ENCODE measurements at places on chromosomes 1 and 21.

DNA sequence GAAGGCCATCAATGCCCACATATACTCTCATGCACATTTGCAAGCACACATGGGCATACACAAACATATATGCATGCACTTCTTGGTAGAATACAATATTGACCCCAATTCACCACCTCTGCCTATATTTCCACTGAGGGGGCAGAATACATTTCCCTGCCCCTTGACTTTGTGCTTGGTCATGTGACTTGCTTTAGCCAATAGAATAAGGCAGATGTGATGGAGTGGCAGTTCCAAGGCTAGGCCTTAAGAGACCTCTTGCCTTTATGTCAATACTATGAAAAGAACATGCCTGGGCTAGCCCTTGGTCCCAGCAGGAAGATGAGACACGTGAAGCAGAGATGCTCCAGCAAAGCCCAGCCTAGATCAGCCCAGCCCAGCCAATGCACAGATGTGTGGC is 66.0 kb upstream of the GRIK3 start:
- no peak for DNase-seq

GRCh38 chr21:17467829-17468228 is 45.0 kb upstream of the CXADR start:
- DNase-seq, result no peak

DNA sequence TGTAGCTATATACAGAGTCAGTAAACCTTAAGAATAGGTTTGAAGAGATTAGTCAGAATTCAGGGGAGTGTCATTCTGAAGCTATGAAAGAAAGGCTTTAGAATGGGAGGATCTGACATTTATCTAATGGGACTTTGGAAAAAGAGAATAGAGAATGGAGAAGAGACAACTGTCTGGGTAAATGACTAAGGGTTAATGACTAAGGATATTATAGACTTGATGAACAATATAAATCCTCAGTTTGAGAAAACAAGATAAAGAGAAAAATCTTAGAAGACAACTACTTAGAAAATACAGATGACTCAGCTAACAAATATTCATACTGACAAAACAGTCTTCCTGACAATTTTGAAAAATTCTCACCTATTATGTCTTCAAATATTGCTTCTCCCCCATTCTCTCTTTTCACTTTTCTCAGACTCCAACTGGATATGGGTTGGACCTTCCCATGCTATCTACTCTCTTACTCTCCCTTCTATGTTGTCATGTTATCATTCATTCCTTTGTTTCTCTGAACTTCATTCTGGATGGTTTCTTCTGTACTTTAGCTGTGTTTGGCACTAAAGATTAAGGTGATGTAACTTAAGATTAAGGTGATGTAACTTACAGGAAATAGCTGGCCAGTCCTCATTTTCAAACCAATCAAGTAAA is 20.4 kb downstream of the SLC16A1 start:
- peak; percentile 91 for DNase-seq

- DNase-seq, result peak; percentile 81
Measured at GRCh38 chr1:53899206-53899628, 5.2 kb downstream of the DIO1 start.

GRCh38 chr1:143653429-143653802 is 318.4 kb downstream of the FAM72C start:
- DNase-seq, result no peak

- no peak for DNase-seq
Measured at GRCh38 chr1:159201642-159202041, 3.0 kb upstream of the ACKR1 start.

DNA sequence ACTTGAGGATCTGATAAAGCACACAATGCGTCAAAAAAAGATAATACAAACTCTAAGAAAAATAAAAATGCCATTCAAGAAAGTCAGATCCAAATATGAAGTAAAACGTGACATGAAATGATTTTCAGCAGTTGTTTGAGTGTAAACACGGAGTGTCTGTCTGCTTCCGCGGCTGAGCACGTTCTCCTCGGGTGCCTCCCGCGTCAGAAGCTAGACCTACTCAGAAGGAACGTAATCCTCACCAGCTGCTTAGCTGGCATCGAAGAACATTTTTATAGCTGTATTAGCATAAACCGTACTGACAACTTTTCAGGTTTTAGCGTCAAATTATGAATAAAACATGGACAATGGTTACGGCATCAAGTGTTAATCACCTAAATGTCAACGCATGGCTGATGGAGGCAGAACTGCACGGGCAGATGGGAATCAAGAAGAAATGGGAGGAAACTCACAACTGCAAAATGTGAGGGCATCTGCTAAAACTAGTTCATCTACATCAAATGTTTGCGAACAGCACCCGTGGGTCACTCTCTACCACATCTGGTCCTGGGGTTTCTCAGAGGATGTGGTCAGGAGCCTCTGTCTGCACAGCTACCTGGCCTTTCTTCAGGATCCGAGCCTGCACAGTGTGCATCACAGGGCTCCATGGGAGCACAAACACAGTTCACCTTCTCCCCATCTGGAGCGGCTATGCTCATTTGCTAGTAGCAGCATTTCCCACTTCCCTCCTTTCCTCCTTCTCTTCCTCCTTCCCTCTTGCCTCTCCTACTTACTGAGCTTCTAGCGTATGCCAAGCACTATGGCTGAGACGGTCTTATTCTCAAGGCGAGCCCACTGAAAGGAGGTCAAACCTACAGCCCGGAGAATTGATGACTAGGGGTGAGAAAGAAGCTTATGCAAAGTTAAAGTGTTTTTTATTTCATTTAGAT is 40.0 kb downstream of the RCAN1 start:
- no peak for DNase-seq

DNA sequence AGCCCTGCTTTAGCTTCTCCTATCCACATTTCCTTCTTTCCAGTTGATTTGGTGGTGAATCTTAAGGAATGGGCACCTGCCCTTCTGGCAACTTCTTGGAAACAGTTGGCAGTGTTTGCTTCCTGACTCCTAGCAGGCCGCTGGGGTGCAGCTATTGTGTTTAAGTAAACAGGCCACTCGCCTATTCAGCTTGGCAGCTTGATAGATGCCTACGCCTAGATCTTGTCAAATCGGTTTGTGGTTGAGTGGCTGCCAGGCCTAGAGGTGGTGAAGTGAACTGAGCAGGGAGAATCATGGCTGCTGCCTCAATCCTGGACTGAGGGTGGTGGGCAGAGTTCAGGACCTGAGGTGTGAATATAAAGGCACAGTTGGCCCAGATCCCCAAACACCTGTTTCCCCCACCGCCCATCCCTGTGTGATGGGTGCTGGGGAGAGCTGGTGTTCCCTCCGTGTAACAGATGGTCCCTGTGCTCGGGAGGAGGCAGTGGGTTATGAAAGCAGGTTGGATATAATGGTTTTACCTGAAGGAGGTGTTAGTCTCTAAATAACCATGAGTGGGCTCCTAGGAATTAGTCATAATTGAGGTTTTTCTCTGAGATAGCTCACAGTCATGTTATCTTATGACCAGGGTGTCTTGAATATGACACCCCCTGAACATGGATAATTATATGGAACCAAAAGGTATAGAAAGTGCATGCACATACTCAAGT is 940 bp upstream of the PLA2G2C start:
- DNase-seq, result no peak

DNA sequence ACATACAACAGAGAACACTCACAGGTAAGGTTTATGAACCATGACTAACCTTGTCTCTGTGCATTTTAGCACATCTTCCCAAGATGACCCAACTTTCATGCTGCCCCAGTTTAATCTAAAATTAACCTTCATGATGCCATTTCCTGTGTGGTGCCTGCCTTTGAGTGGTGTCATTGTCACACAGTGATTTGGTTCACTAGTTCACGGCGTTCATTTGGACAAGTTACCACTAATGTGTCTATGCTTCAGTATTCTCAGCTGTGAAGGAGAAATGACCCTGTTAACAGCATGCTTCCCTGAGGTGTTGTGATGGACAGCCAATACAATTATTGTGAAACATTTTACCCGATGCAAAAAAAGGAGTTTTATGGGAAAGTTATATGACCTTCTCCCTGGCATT is 693.1 kb downstream of the RWDD3 start:
- no peak for DNase-seq

DNA sequence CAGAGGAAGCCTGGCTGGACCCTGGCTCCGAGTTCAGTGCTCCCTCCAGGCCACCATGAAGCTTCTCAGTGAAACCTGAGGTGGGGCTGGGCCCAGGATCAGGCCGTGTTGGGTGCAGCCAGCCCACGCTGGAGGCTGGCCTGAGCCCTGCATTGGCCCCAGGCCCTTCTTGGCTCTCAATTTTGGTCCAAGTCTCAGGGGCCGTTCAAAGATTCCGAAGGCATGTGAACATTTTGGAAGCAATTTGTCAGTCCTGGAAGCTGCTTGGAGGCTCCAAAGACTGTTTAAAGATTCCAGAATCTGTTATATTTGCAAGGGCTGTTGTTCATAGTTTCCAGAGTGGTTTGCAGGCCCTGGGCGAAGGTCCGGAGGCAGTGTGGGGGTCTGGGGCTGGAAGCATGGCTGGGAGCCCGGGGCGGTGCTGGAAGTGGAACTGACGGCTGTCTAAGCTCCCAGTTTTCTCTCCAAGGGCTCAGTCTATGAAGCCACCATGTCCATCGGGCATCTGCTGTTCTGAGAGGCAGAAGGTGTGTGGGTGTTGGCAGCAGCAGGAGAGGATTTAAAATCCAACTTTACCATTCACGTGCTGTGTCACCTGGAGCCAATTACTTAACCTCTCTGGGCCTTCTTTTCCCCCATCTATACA is 104.9 kb downstream of the EPHB2 start:
- peak; percentile 66 for DNase-seq

GRCh38 chr1:183126528-183126927 is 59.5 kb upstream of the LAMC2 start:
- peak; percentile 46 for DNase-seq

GRCh38 chr1:159132271-159132881 is 39.0 kb upstream of the CADM3 start:
- DNase-seq, result peak; percentile 72

GRCh38 chr21:34807146-34807880 is 138.5 kb downstream of the CLIC6 start:
- DNase-seq, result peak; percentile 93

DNA sequence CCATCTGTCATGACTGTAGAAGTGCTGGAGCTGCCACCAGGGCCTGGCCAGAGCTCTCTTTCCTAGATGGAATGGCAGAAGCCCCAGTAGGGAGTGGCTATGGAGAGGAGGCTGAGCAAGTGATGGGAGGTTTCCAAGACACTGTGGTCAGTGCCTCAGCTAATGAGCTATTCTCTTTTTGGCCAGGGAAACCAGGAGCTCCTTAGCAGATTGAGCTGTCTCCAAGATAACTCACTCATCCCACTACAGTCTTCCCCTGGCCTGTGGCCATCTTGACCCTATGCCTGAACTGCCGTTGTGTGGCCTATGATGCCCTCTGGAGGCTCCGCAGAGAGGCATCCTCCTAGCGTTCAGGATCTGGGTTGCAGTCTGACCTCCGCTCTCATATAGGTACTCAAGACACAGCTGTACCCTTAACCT is 60.5 kb downstream of the ERI3 start:
- DNase-seq, result peak; percentile 92

DNA sequence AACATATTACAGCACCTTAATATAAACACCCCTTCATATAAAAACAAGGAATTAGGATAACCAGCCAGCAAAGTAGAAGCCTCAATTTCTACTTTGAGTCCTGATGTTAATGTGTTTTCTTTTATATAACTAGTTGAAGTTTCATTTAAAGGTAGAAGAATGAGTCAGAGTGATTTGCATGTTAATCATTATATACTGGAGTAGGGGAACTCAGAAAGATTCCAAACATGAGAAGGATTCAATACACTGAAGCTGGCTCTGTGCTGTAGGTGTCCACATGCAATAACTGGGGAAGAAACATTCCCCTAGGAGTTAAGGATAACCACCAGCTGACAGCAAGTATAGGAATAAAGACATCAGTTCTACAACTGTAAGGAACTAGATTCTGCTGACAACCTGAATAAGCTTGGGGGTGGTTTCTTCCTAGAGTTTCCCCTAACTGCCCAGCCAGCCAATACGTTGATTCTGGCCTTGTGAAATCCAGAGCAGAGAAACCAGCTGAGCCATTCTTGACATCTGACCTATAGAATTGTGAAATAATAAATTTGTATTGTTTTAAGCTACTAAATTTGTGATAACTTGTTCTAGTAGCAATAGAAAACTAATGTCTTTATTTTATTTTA is 33.4 kb upstream of the RNPC3 start:
- no peak for DNase-seq

GRCh38 chr1:3501856-3502640 is 47.6 kb downstream of the ARHGEF16 start:
- peak; percentile 28 for DNase-seq

DNA sequence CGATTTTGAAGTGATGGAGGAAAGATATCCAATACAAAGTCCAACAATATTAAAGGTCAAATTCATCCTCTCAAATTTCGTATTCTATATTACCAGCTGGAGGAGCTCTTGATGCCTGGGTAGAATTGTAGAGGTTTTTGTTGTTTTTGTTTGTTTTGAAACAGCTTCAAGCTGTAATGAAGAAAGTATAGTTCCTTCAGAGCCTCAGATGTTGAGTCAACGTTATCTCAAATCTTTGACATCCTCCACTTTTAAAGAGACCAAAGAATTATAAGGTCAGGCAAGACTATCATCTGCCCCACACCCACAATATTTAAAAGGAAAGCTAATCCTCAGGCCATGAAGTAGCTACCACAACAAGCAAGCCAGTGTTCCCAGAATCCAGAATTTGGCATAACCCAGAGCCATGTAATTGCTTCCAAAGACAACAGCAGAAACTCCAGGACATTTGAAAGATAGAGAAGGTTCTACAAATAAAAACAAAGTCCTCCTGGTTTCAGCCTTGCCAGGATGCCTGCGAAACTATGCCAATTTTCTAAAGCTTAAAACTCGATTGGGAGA is 24.9 kb downstream of the VAV3 start:
- no peak for DNase-seq

DNA sequence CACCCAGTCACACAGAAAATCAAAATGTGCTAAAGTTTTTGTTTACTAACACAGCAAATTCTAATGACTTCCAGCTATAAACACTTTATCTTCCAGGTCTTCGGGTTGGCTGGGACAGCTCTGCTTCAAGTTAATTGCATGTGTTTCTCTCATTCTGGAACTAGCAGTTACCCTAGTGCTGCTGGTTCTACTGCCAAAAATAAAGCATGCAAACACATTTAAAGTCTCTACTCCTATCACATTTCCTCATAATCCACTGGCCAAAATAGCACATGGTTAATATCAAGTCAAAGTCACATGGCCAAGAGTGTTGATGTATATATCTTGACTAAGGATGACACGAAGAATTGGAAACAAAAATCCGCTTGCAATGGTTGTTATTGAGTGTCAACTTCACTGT is 973.1 kb upstream of the ADGRL2 start:
- DNase-seq, result no peak

- no peak for DNase-seq
Measured at GRCh38 chr1:156697481-156697880, 7.9 kb downstream of the CRABP2 start.

- DNase-seq, result peak; percentile 87
Measured at GRCh38 chr1:8373581-8374241, 55.8 kb downstream of the SLC45A1 start.

- DNase-seq, result peak; percentile 7
Measured at GRCh38 chr1:100959502-100960060, 63.7 kb downstream of the SLC30A7 start.

GRCh38 chr21:16358784-16359183 is 629.0 kb downstream of the USP25 start:
- no peak for DNase-seq

Measured in fibroblast of the aortic adventitia (primary cell).